H1 (cell line): ENCODE measurements at places on chromosomes 7 and 10.

GRCh38 chr10:47030191-47030703 is 119.0 kb downstream of the PTPN20 start:
- no peak overlapping the region for H3K4me3 ChIP-seq
- H3K27me3 ChIP-seq, result no peaks in the 10 kb centered on the region
- no peaks in the 10 kb centered on the region for H3K4me1 ChIP-seq
- H3K27ac ChIP-seq, result no peak overlapping the region
- no peaks in the 10 kb centered on the region for H3K36me3 ChIP-seq
- DNase-seq, result peak; percentile 24

GRCh38 chr7:77351539-77352004 is 64.6 kb downstream of the GSAP start:
- H3K27me3 ChIP-seq, result no peaks in the 10 kb centered on the region
- no peak for DNase-seq
- no peak overlapping the region for H3K4me3 ChIP-seq
- H3K27ac ChIP-seq, result no peak overlapping the region

- no peaks in the 10 kb centered on the region; the same call in 1 of the 2 replicates for H3K27me3 ChIP-seq
- peaks cover 4% of the 10 kb centered on the region for H3K4me1 ChIP-seq
- no peak overlapping the region for H3K27ac ChIP-seq
- no peak overlapping the region for H3K4me3 ChIP-seq
- DNase-seq, result no peak
Observed at GRCh38 chr10:114060456-114060855, 16.8 kb downstream of the ADRB1 start.

GRCh38 chr7:29587195-29587808 is 23.7 kb downstream of the PRR15 start:
- no peak overlapping the region for H3K4me3 ChIP-seq
- no peaks in the 10 kb centered on the region for H3K27me3 ChIP-seq
- no peak overlapping the region for H3K27ac ChIP-seq
- H3K4me1 ChIP-seq, result no peaks in the 10 kb centered on the region
- no peak for DNase-seq
- H3K36me3 ChIP-seq, result no peaks in the 10 kb centered on the region

- H3K36me3 ChIP-seq, result no peaks in the 10 kb centered on the region
- no peak overlapping the region for H3K27ac ChIP-seq
- H3K4me1 ChIP-seq, result peaks cover 7% of the 10 kb centered on the region
- H3K27me3 ChIP-seq, result peaks cover 33% of the 10 kb centered on the region
- DNase-seq, result peak; percentile 55
- no peak overlapping the region for H3K4me3 ChIP-seq
Observed at GRCh38 chr7:25860275-25861163, 291.5 kb upstream of the NFE2L3 start.

GRCh38 chr10:19818876-19819275 is 2.6 kb downstream of the PLXDC2 start:
- H3K4me1 ChIP-seq, result peaks cover 3% of the 10 kb centered on the region
- H3K27me3 ChIP-seq, result no peaks in the 10 kb centered on the region
- H3K4me3 ChIP-seq, result peak overlapping the region; percentile 99
- H3K36me3 ChIP-seq, result peaks cover 4% of the 10 kb centered on the region
- DNase-seq, result no peak

- no peak overlapping the region for H3K4me3 ChIP-seq
- no peaks in the 10 kb centered on the region for H3K27me3 ChIP-seq
- no peaks in the 10 kb centered on the region for H3K36me3 ChIP-seq
- no peaks in the 10 kb centered on the region for H3K4me1 ChIP-seq
- DNase-seq, result no peak
- no peak overlapping the region for H3K27ac ChIP-seq
Observed at GRCh38 chr7:67554986-67555385, 558.4 kb downstream of the TYW1 start.

GRCh38 chr10:17081431-17081830 is 48.2 kb downstream of the CUBN start:
- DNase-seq, result no peak
- H3K4me1 ChIP-seq, result no peaks in the 10 kb centered on the region
- H3K36me3 ChIP-seq, result no peaks in the 10 kb centered on the region
- no peak overlapping the region for H3K27ac ChIP-seq
- no peak overlapping the region for H3K4me3 ChIP-seq

DNA sequence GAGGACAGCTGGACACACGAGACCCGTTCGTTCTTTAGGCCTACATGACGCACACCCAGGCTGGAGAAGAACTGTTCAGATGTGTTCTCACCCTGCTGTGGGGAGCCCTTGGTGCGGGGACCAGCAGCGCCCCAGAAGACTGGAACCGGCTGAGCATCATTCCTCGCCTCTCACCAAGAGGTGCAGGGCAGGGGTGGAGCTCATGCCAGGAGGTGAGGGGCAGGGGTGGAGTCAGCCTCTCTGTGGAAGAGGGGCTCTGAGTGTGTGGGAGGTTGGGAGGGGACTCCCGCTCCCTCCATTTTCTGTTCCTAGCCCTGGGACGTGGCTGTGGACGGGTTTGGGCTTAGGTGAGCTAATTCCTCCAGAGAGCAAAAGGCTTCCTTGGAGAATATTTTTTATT is 66.0 kb upstream of the SHH start:
- no peak for DNase-seq
- no peaks in the 10 kb centered on the region for H3K4me1 ChIP-seq
- no peaks in the 10 kb centered on the region for H3K27me3 ChIP-seq
- H3K36me3 ChIP-seq, result no peaks in the 10 kb centered on the region
